ENCODE measurements at places on chromosomes 3 and 15. TPM values are rescaled to one million over a fixed set of nuclear protein-coding genes. Genes with fewer than 3 reads are reported as not detected.

The FSTL1 gene
- 98.0 TPM for total RNA-seq

The HGD gene
- not detected for total RNA-seq

The ALDH1A2 gene
- total RNA-seq: 49.6 TPM

The TNFAIP8L3 gene
- 10.2 TPM for total RNA-seq

The CCR5 gene
- 1.2 TPM for total RNA-seq

The SLC27A2 gene
- 0.20 TPM for total RNA-seq

The CD96 gene
- total RNA-seq: 0.25 TPM

The ZNF148 gene
- 72.0 TPM for total RNA-seq

The KBTBD13 gene
- total RNA-seq: 0.08 TPM

The ATP8B4 gene
- 4.3 TPM for total RNA-seq

The ALDH1A3 gene
- 5.6 TPM for total RNA-seq

The RNF168 gene
- total RNA-seq: 27.2 TPM

The PLA2G4E gene
- total RNA-seq: not detected

DNA sequence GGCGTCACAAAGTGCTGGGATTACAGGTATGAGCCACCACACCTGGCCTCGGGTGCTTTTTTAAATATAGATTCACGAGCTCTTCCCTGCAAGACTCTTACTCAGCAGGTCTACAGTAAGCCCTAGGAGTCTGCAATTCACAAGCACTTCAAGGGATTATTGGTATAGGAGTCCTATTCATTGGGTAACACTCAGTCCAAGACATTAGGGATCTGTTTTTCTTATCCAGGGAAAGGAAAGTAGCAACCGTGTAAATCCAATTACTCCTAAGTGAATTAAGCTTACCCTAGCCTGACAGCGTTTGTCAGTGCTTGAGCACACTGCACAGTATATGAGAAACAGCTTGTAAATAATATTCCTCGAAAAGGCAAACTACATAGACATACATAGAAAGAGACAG, 109.9 kb downstream of the SENP2 start:
- no peak overlapping the region for H3K27ac ChIP-seq
- no peaks in the 10 kb centered on the region for H3K27me3 ChIP-seq
- H3K4me1 ChIP-seq: no peaks in the 10 kb centered on the region
- DNase-seq: no peak
- H3K36me3 ChIP-seq: no peaks in the 10 kb centered on the region

GRCh38 chr15:95125803-95126202, 894.4 kb downstream of the MCTP2 start:
- no peaks in the 10 kb centered on the region for H3K36me3 ChIP-seq
- H3K27me3 ChIP-seq: no peaks in the 10 kb centered on the region
- H3K4me3 ChIP-seq: no peak overlapping the region
- no peaks in the 10 kb centered on the region for H3K4me1 ChIP-seq

- no peak for DNase-seq
- H3K27me3 ChIP-seq: no peaks in the 10 kb centered on the region
Measured at GRCh38 chr3:135041601-135042000, 246.5 kb downstream of the EPHB1 start.

GRCh38 chr3:2635511-2635910, 474.7 kb downstream of the IL5RA start:
- DNase-seq: no peak
- H3K4me1 ChIP-seq: no peaks in the 10 kb centered on the region
- H3K4me3 ChIP-seq: no peak overlapping the region
- H3K27ac ChIP-seq: no peak overlapping the region
- no peaks in the 10 kb centered on the region for H3K27me3 ChIP-seq

DNA sequence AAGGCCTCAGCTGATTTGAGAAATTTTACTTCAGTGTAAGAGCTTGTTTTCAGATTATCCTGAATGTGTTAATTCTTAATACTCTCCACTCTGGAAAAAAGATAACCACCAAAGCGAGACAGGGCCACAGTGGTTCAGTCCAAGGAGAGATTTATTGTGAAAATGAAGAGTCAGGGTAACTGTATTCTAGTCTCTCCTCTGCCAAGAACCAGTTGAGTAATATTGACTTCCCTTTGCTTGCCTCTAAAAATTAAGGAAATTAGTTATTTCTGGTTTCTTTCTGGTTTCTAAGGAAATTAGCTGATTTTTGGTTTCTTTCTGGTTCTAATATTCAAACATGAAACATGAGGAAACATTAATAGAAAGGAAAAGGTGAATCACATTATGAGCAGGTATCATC, 34.9 kb downstream of the PPP1R2 start:
- no peak overlapping the region for H3K4me3 ChIP-seq
- no peak overlapping the region for H3K27ac ChIP-seq
- H3K36me3 ChIP-seq: no peaks in the 10 kb centered on the region
- DNase-seq: no peak

- peak; percentile 57 for DNase-seq
- no peaks in the 10 kb centered on the region for H3K27me3 ChIP-seq
- peak overlapping the region; percentile 92 for H3K27ac ChIP-seq
- peaks cover 5% of the 10 kb centered on the region for H3K4me1 ChIP-seq
- no peaks in the 10 kb centered on the region for H3K36me3 ChIP-seq
Measured at GRCh38 chr15:42273900-42274701, 868 bp upstream of the TMEM87A start.

- H3K27me3 ChIP-seq: no peaks in the 10 kb centered on the region
- no peak overlapping the region for H3K4me3 ChIP-seq
- no peaks in the 10 kb centered on the region for H3K4me1 ChIP-seq
- H3K27ac ChIP-seq: no peak overlapping the region
- no peak for DNase-seq
- no peaks in the 10 kb centered on the region for H3K36me3 ChIP-seq
Measured at GRCh38 chr3:127639173-127640041, 10.4 kb downstream of the PODXL2 start.

DNA sequence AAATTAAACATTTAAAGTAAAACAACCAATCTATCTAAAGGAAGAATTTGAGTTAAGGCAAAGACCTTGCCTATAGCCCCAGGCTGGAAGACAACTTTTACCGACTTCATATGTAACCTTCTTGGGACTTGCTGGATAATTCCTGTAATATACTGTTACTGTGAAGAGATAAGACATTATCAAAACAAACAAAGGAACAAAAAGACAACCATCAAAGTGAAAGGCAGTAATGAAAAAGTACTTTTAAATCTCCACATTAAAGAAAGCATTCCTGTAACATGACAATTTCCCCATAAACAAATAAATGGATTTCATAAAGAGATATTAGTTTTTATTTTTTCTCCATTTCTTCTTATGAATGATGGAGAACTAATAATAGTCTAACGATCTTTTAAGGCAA, 2.4 kb downstream of the CMTM6 start:
- H3K4me1 ChIP-seq: no peaks in the 10 kb centered on the region
- H3K27ac ChIP-seq: no peak overlapping the region
- DNase-seq: no peak
- no peak overlapping the region for H3K4me3 ChIP-seq
- H3K27me3 ChIP-seq: no peaks in the 10 kb centered on the region

DNA sequence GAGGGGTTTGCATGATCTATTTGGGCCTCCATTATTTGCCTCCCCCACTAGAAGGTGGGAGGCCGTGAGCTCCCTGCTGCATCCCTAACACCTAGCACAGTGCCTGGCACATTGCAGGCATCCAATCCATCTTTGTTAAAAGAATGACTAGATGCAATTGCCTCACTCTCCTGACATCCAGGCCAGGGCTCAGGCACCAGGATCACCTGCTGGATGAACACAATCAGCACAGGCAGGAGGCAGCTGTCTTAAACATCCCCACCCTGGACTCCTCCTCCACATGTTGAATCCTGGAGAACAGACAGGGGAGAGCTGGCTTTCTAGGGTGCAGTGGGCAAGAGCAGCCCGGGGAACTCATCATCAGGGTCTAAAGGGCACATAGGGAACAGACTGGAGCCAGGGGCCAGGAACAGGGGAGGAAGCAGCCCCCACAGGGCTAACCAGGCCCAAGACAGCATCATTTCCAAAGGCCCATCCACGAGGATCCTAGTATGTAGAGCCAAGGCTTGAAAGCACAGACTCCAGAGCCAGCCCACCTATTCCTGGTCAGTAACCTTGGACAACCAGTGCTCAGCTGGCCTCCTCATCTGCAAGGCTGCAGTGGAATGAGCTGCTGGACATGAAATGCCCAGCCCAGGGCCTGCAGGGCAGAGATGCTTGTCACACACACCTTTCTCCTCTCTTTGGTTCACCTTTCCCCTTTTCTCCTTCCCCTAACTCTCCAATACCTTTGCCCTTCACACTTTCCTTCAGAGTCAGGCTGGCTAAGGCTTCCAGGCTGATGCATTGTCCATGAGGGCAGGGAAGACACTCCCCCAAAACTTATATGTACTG, 254.4 kb upstream of the TLE3 start:
- no peaks in the 10 kb centered on the region for H3K36me3 ChIP-seq
- H3K27ac ChIP-seq: no peak overlapping the region
- no peak overlapping the region for H3K4me3 ChIP-seq
- H3K27me3 ChIP-seq: no peaks in the 10 kb centered on the region
- H3K4me1 ChIP-seq: no peaks in the 10 kb centered on the region

DNA sequence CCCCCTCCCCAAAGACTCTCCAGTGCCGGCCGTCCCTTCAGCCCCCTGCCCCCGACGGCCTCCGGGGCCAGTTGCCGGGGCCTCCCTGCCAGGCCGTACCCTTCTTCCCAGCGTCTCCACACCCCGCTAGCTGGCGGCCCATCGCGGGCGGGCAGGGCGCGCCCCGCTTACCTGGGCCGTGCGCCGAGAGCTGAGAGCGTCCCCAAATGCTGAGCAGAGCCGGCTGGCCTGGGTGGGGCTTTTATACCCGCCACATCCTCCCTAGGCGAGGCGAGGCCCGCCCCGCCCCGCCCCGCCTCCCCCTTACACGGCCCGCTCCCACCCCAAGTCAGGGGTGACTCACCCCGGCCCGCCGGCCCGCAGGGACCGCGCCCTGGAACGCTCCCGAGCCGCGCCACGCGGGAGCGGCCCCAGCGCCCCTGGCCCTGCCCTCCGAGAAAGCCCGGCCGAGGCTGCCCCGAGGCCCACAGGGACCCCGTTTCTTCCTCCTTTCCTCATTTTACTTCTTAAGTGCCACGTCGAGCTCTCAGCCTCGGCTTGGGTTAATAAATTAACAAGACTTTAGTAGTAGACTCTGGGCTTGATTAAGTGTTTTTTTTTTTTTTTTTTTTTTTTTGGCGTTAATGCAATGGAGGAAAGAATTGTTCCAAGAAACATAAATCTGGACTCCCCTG, at the start of gene ANXA2:
Gene ANXA2, minus strand, starts transcription at position 215 of the 674 bp plus-strand sequence. CDS start 11,911 bp downstream, outside the sequence.
- H3K27ac ChIP-seq: peak within 1 kb of the TSS; percentile 86
- peak; percentile 86 for DNase-seq
- peak within 1 kb of the TSS; percentile 94 for H3K4me3 ChIP-seq

GRCh38 chr3:43766672-43767465, 76.1 kb downstream of the ABHD5 start:
- no peaks in the 10 kb centered on the region for H3K27me3 ChIP-seq
- H3K4me1 ChIP-seq: peaks cover 16% of the 10 kb centered on the region
- DNase-seq: no peak
- no peak overlapping the region for H3K27ac ChIP-seq
- no peaks in the 10 kb centered on the region for H3K36me3 ChIP-seq

DNA sequence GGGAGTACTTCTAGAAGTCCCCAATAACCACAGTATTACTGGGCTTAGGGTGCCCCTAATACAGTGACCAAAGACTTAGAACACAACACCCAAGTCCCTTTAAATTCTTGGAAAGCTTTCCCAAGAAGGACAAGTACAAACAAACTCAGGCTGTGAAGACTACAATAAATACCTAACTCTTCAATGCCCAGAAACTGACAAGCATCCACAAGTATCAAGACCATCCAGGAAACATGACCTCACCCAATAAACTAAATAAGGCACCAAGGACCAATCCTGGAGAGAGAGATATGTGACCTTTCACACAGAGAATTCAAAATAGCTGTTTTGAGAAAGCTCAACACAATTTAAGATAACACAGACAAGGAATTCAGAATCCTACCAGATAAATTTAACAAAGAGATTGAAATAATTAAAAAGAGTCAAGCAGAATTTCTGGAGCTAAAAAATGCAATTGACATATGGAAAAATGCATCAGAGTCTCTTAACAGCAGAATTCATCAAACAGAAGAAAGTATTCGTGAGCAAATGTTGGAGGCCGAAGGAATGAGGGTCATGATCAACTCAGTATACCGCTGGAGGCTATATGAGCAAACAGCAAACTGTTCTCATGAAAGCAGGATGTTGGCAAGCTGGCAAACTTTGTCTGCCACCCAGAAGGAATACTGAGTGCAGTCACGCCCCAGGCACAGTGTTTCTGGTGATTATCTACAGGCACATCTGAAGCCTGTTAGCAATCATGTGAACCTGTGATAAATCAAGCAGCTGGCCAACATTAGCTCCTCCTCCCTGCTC, 87.0 kb upstream of the NECTIN3 start:
- no peaks in the 10 kb centered on the region for H3K36me3 ChIP-seq
- no peak overlapping the region for H3K27ac ChIP-seq
- no peaks in the 10 kb centered on the region for H3K4me1 ChIP-seq
- no peaks in the 10 kb centered on the region for H3K27me3 ChIP-seq

- H3K27me3 ChIP-seq: no peaks in the 10 kb centered on the region
- no peaks in the 10 kb centered on the region for H3K36me3 ChIP-seq
- H3K4me1 ChIP-seq: peaks cover 4% of the 10 kb centered on the region
- no peak for DNase-seq
Measured at GRCh38 chr3:55267206-55267930, 219.7 kb downstream of the WNT5A start.

DNA sequence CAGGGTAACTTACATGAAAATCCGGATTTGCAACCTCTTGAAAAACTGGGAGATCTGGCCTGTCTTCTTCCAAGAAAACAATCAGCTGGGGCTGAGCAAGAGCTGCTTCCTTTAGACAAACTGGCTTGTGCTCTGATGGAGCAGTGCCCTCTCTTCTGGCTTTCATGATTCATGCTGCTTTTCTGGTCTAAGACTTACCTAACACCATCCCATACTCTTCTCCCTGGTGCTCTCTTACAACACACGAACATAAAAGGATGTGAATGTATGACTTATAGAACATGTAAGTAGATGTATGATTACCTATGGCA, 9.9 kb downstream of the TJP1 start:
- no peak overlapping the region for H3K4me3 ChIP-seq
- H3K36me3 ChIP-seq: no peaks in the 10 kb centered on the region
- no peak overlapping the region for H3K27ac ChIP-seq
- no peaks in the 10 kb centered on the region for H3K27me3 ChIP-seq
- peaks cover 2% of the 10 kb centered on the region for H3K4me1 ChIP-seq

- H3K36me3 ChIP-seq: no peaks in the 10 kb centered on the region
- no peak for DNase-seq
- no peaks in the 10 kb centered on the region for H3K4me1 ChIP-seq
- no peaks in the 10 kb centered on the region for H3K27me3 ChIP-seq
- H3K27ac ChIP-seq: no peak overlapping the region
- no peak overlapping the region for H3K4me3 ChIP-seq
Measured at GRCh38 chr15:30889196-30889595, 14.5 kb upstream of the FAN1 start.
